ENCODE measurements at places on chromosomes 6 and 20.

- H3K27me3 ChIP-seq: no peaks in the 10 kb centered on the region
- H3K36me3 ChIP-seq: no peaks in the 10 kb centered on the region
These were observed 641.6 kb downstream of the HACE1 start for GRCh38 chr6:104218116-104218515.

- H3K4me3 ChIP-seq: peak overlapping the region; percentile 94
- no peak for DNase-seq
- peak overlapping the region; percentile 100 for H3K27ac ChIP-seq
- peaks cover 22% of the 10 kb centered on the region for H3K36me3 ChIP-seq
- H3K4me1 ChIP-seq: peaks cover 43% of the 10 kb centered on the region
- H3K27me3 ChIP-seq: no peaks in the 10 kb centered on the region
These were observed 1.5 kb upstream of the ASF1A start for GRCh38 chr6:118892355-118892991.

DNA sequence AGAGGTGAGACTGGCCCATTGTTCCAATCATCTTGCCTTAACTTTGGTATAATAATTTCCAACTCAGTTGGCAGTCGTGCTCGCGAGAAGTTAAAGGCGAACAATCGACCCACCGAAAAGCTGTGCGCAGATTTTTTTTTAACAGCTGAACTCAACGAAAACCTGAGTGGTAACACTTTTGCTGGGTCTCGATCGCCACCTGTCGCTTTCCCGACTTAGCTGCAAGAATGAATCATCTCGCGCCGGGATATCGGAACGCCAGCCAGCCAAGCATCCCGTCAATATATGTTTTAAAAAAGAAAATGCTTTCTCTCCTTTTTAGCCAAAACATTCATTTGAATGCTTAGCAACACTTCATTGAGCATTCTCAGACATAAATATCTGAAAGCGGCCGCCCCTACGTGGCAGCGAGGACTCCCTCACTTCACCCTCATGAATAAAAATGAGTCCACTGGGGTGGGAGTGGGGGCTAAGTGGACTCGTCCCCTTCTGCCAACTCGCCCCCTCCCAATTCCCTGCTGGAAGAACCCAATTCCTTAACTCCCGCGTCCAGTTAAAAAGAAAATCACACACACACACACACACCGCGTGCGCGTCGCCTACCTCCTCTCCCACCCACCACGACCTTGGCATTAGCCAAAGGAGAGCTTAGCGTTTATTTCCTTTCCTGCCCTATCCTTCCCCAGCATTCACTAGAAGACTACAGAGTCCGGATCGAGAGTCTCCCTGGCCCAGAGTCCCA is 1.5 kb downstream of the COL12A1 start:
- peak overlapping the region; percentile 62 for H3K27ac ChIP-seq
- H3K4me1 ChIP-seq: peaks cover 50% of the 10 kb centered on the region
- H3K36me3 ChIP-seq: no peaks in the 10 kb centered on the region
- H3K27me3 ChIP-seq: peaks cover 89% of the 10 kb centered on the region
- H3K4me3 ChIP-seq: peak overlapping the region; percentile 37

DNA sequence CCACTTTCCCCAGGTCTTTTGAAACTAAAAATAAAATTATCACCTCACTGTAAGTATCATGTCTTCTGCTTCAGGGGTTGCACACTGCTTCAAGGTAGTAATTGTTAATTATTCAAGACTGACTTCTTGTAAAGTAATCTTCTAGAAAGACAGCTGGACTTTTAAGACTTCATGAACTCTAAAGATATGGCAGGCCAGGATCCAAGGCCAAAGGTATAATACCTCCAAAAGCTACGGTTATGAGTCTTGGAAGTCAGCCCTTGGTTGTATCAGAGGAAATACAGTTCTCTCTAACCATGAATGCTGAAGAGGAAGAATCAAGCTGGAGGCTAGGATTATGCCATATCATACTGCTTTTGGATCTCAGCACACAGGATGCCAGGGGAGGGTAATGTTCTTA is 1346.8 kb upstream of the GJE1 start:
- H3K36me3 ChIP-seq: no peaks in the 10 kb centered on the region
- H3K4me1 ChIP-seq: no peaks in the 10 kb centered on the region
- DNase-seq: no peak

DNA sequence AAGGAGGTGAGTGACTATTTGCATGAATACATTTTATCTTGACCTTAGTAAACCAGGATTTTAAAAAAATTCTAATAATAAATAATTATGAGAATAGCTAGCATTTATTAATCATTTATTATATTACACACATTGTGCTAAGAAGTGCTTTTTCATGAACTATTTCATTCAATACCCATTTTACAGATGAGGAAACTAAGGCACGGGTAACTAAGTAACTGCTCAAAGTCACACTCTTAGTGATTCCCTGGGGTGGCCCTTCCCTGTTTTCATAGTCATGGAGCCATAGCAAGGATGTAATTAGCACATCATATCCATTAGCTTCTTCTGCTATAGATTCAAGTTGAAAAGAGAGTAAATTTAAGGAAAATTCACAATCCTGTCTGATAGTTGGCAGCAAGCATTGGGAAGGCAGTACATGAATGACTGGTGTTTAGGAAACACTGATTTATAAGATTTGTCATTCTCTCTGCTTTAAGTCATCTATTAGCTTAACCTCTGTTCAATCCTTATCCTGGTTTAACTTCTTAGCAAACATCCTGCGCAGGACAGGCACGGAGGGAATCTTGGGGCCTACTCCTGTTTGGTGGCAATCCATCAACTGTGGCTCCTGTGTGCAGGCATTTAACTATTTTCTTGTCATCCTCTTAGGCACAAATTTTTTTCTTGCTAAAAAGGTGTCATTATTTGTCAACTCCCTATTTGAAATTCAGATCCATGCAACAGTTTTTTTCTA is 68.3 kb downstream of the RIN2 start:
- H3K4me1 ChIP-seq: peaks cover 8% of the 10 kb centered on the region
- H3K27me3 ChIP-seq: no peaks in the 10 kb centered on the region
- no peak overlapping the region for H3K4me3 ChIP-seq
- no peak overlapping the region for H3K27ac ChIP-seq
- DNase-seq: no peak
- H3K36me3 ChIP-seq: no peaks in the 10 kb centered on the region

DNA sequence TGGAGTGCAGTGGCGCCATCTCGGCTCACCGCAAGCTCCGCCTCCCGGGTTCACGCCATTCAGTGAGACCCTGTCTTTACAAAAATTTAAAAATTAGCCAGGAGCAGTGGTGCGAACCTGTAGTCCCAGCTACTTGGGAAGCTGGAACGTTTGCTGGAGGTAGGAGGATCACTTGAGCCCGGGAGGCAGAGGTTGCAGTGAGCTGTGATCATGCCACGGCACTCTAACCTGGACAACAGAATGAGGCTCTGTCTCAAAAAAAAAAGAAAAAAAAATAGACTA is 5.7 kb upstream of the PARD6B start:
- no peak for DNase-seq
- H3K27me3 ChIP-seq: no peaks in the 10 kb centered on the region
- no peak overlapping the region for H3K27ac ChIP-seq
- no peak overlapping the region for H3K4me3 ChIP-seq
- H3K36me3 ChIP-seq: no peaks in the 10 kb centered on the region
- peaks cover 5% of the 10 kb centered on the region for H3K4me1 ChIP-seq

- H3K36me3 ChIP-seq: no peaks in the 10 kb centered on the region
- no peak overlapping the region for H3K4me3 ChIP-seq
- no peak for DNase-seq
These were observed 14.8 kb downstream of the MARCKS start for GRCh38 chr6:113871975-113872374.

GRCh38 chr6:89299466-89299850 is 15.6 kb downstream of the GABRR2 start:
- no peaks in the 10 kb centered on the region for H3K36me3 ChIP-seq
- H3K27ac ChIP-seq: no peak overlapping the region
- no peaks in the 10 kb centered on the region for H3K27me3 ChIP-seq
- peaks cover 22% of the 10 kb centered on the region for H3K4me1 ChIP-seq
- DNase-seq: no peak

DNA sequence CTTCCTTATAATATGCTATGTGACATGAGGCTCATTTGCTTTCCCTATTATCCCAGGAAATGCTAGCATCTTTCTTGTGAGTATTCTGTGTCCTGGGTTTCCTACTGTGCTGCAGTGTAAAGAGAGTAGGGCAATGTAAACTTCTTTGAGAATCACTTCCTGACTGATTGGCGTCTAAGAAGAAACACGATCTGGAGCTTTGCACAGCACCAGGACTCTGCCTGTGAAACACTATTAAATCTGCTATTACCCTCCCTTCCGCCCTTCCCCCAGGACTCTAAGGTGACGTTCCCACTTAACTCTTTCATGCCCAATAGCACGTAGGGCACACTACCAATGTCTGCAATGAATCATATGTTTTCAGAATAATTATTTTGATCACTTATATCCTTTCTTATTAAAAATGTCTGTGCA is 607.3 kb upstream of the CITED2 start:
- no peaks in the 10 kb centered on the region for H3K27me3 ChIP-seq
- no peak overlapping the region for H3K27ac ChIP-seq
- H3K4me3 ChIP-seq: no peak overlapping the region
- DNase-seq: no peak

GRCh38 chr6:110101885-110102284 is 77.6 kb downstream of the WASF1 start:
- no peaks in the 10 kb centered on the region for H3K36me3 ChIP-seq
- H3K4me3 ChIP-seq: no peak overlapping the region
- H3K27ac ChIP-seq: no peak overlapping the region
- H3K27me3 ChIP-seq: peaks cover 2% of the 10 kb centered on the region
- DNase-seq: no peak

- no peak for DNase-seq
- H3K27me3 ChIP-seq: peaks cover 10% of the 10 kb centered on the region
- H3K4me3 ChIP-seq: no peak overlapping the region
- H3K4me1 ChIP-seq: no peaks in the 10 kb centered on the region
These were observed 33.8 kb upstream of the SLC22A23 start for GRCh38 chr6:3490625-3490980.

DNA sequence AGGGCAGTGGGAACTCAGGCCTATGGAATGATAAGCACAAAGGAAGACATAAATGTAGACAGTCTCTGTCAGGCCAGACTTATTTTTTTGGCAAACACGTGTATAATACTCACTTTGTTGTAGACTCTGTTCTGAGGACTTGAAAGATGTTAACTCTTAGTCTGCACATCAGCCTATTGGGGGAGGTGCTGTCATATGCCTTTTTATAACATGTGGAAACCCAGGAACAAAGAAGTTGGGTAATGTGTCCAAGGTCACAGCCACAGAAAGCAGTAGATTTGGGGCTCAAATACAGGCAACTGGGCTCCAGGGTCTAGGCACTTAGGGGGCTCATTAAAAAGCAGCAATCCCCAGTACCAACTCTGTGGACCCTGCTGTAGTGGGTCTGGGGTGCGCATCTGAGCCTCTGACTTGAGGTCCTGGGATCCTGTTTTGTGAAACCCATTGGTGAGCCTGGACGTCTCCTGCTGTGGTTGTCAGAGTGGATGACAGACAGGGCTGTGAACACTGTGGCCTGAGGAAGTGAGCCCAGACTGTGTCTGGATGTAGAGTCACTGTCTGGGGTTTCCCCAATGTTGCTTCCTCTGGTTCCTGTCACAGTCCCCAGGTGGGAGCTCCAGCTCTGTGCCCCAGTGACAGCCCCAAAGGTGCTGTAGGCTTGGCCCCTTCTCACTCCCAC is 50.0 kb downstream of the CDH26 start:
- peaks cover 2% of the 10 kb centered on the region for H3K27me3 ChIP-seq
- H3K27ac ChIP-seq: no peak overlapping the region
- H3K36me3 ChIP-seq: no peaks in the 10 kb centered on the region
- no peak overlapping the region for H3K4me3 ChIP-seq
- peaks cover 26% of the 10 kb centered on the region for H3K4me1 ChIP-seq
- DNase-seq: no peak
